ENCODE measurements at places on chromosomes 13 and 19. TPM values are rescaled to one million over a fixed set of nuclear protein-coding genes. Genes with fewer than 3 reads are reported as not detected.

DNA sequence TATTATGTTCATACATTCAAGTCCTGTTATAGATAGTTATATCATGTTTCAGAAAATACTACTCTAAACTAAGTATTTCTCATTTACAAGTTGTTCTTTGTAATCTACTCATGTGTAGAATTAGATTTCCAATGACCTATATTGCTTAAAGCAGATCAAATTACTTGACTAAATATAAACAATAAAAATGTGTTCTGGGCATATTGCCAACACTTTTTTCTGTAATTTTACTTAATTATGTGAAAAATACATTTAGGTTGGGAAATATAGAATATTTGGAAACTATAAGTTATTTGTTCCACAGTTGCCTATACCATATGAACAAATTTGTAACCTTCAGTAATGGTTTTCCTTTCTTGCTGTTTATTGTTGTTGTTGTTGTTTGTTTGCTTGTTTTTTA, 275.2 kb upstream of the PCDH9 start:
- no peak for DNase-seq

DNA sequence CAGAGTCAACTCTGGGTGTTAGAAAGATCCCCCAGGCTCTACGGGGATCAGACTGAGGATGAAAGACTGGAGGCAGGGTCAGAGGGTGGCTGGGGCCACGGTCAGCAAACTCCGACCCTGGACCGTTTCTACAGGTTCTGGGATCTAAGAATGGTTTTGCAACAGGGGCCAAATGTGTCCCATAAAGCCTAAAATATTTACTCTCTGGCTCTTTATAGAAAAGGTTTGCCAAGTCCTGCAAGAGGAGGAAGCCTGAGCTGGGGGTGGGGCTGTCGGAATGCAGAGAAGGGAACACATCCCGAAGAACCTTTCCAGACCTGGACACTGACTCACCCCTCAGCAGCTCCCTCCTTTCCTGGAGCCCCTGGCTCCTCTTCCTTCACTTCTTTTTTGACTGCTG, 20.7 kb downstream of the LIG1 start:
- no peak for DNase-seq

DNA sequence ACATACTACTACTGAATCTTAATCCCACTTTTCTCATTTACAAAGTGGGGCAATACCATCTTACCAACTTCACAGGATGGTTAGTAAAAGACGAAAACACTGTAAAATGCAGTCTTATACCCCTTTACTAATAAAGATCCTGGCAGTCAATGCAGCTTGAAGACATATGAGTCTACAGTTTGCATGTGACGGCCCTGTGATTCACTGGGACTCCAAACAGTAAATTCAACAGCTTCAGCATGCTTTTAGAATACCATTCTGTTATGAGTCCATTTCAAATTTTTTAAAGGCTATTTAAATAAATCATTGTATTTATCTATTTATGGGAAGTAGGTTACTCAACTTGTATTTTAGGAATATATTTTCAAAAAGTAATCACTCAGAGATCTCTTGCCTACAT, 629.1 kb downstream of the LIG4 start:
- no peak for DNase-seq

- no peak for DNase-seq
These were observed 460.6 kb downstream of the FGF14 start for GRCh38 chr13:101941095-101941783.

PSG5 gene
- total RNA-seq: not detected

- DNase-seq: no peak
These were observed 18.0 kb downstream of the ZC3H4 start for GRCh38 chr19:47095476-47096099.

KLK12 gene
- total RNA-seq: not detected

DNA sequence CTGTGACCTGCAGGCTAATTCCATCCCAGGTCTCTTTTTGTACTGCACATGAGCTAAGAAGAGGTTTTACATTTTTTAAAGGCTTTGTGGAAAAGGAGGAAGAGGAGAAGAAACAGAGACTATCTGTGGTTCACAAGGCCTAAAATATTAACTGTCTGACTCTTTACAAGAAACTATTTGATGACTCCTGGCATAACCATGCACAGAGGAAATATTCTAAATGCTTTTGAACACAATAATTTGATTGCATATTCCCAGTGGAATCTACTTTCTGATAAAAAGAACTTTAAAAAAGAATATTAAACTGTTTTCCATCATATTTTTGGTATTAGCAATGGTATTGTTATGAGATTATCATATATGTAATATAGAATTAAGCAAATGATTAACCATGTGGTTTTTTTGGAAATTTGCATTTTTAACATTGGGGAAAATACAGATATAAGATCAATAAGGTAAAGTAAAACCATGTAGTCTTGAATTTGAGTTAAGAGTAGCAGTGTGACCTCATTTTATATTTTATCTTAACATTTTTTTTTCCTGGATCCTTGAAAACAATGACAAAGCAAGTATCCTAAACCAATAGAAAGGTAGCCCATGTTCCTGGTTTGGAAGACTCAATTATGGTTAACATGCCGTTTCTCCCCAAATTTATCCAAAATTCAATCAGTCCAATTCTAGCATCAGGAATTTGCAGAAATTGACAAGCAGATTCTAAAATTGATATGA, 251.0 kb downstream of the UQCRFS1 start:
- no peak for DNase-seq

Measured in Karpas-422 (cell line).